Endodermal cell (in vitro differentiated cells): ENCODE measurements at places on chromosomes 2 and 18.

DNA sequence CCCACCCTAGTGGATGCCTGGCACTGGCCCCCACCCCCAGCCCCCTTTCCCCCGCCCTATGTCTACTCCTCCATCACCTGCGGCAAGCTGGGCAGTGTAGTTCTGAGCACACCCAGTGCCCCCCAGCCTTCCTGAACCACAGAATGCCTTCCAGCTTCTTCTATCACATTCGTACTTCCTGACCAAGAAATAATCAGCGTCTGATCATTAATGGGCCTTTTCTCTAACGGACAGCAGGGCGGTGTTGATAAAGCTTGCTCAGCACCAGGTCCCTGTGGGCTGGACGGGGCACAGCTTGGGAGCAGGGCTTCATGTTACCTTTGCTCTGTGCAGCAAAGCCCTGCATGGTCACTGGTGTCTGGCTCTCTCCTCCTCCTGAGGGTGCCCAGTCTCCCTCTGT is 15.4 kb downstream of the UXS1 start:
- no peaks in the 10 kb centered on the region for H3K27me3 ChIP-seq
- no peak overlapping the region for H3K27ac ChIP-seq
- H3K4me3 ChIP-seq: no peak overlapping the region
- H3K4me1 ChIP-seq: no peaks in the 10 kb centered on the region
- H3K36me3 ChIP-seq: peaks cover 2% of the 10 kb centered on the region

- no peak for DNase-seq
- no peaks in the 10 kb centered on the region for H3K36me3 ChIP-seq
- H3K4me1 ChIP-seq: no peaks in the 10 kb centered on the region
- no peak overlapping the region for H3K27ac ChIP-seq
- H3K4me3 ChIP-seq: no peak overlapping the region
- no peaks in the 10 kb centered on the region for H3K27me3 ChIP-seq
Measured at GRCh38 chr2:133802409-133803039, 234.3 kb upstream of the NCKAP5 start.

GRCh38 chr2:85957256-85957655 is 68.5 kb upstream of the ST3GAL5 start:
- no peak overlapping the region for H3K27ac ChIP-seq
- peak overlapping the region; percentile 9 for H3K4me3 ChIP-seq
- no peaks in the 10 kb centered on the region for H3K36me3 ChIP-seq
- DNase-seq: no peak
- H3K4me1 ChIP-seq: peaks cover 8% of the 10 kb centered on the region
- no peaks in the 10 kb centered on the region for H3K27me3 ChIP-seq

DNA sequence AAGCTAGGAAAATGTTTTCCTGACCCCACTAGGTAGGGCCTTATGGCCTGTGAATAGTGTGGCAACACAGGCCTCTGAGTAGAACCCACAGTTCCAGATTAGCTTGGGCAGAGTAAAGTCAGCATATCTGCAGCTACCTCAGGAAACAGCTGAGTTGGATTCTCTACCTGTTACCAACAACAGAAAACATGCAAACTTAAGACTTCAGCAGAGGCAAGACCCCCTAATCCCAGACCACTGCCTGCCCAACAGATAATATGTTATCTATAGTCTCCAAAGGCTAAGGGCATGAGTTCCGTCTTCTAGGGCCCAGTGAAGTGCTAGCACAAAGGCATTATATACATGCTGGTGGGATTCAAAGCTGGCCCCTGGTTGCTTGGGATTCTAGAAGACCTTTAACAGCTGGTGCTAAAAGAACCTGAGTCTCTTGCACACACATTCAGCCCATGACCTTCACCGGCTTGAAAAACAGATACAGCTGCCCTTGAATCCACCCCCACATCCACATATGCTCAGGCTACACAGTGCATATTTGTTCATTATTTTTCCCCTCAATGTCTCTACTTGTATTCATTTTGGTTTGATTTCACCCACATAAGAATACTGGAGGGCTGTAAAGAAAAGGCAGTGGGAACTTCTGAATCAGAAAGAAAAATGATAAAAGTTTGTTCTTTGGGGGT is 13.5 kb upstream of the UBXN4 start:
- DNase-seq: no peak
- H3K4me1 ChIP-seq: no peaks in the 10 kb centered on the region
- H3K27ac ChIP-seq: no peak overlapping the region
- H3K4me3 ChIP-seq: no peak overlapping the region
- H3K36me3 ChIP-seq: peaks cover 17% of the 10 kb centered on the region

GRCh38 chr2:121256720-121257479 is 28.1 kb downstream of the TFCP2L1 start:
- no peaks in the 10 kb centered on the region for H3K36me3 ChIP-seq
- H3K4me1 ChIP-seq: no peaks in the 10 kb centered on the region
- no peaks in the 10 kb centered on the region for H3K27me3 ChIP-seq
- no peak for DNase-seq

DNA sequence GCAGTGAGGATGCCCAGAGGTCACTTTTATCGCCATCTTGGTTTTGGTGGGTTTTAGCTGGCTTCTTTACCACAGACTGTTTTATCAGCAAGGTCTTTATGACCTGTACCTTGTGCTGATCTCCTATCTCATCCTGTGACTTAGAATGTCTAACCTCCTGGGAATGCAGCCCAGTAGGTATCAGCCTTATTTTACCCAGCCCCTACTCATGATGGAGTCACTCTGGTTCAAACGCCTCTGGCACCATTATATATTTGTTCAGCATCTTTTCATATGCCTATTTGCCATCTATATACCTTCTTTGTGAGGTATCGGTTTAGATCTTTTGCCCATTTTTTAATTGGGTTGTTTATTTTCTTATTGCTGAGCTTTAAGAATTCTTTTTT is 7.2 kb upstream of the CCNT2 start:
- no peak overlapping the region for H3K4me3 ChIP-seq
- no peak overlapping the region for H3K27ac ChIP-seq
- no peak for DNase-seq
- H3K36me3 ChIP-seq: no peaks in the 10 kb centered on the region
- H3K4me1 ChIP-seq: no peaks in the 10 kb centered on the region

DNA sequence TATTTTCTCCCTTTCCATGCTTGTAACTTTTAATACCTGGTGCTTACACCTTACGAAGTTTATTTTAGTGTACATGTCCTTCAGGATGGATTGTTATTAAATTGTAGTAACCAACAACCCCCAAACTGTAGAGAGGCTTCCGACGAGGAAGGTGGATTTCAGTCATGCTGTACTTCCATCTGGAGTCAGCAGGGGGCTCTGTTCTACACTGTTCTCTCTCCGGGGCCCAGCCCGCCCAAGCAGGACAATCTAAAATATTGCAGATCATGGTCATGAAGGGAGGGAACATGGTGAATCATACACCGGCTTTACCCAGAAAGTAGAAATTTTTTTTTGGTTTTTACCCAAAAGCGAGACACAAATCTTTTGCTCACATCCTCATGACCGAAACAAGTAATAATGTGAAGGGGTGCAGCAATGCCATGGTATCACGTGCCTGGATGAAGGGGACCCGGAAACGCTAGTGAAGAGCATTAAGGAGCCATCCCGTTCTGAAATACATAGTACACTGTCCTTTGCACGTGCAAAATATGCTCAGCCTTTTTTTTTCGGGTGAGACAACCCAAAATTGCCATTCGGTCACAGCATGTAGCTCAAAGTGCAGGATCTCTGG is 884.8 kb downstream of the EPHA4 start:
- H3K4me1 ChIP-seq: no peaks in the 10 kb centered on the region
- H3K36me3 ChIP-seq: no peaks in the 10 kb centered on the region
- H3K4me3 ChIP-seq: no peak overlapping the region
- H3K27ac ChIP-seq: no peak overlapping the region

DNA sequence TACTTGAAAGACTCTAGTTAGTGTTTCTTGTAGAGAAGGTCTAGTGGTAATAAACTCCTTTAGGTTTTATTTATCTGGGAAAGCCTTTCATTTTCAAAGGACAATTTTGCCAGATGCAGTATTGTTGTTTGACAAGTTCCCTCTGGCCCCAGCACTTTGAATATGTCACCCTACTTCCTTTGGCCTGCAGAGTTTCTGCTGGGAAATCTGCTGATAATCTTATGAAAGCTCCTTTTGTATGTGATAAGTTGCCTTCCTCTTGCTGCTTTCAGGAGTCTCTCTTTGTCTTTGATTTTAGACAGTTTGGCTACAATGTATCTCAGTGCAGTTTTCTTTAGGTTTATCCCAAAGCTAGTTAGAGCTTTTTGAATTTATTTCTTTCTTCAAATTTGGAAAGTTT is 106.2 kb upstream of the L3MBTL4 start:
- no peaks in the 10 kb centered on the region for H3K27me3 ChIP-seq
- no peak overlapping the region for H3K4me3 ChIP-seq
- DNase-seq: no peak
- no peaks in the 10 kb centered on the region for H3K4me1 ChIP-seq
- no peak overlapping the region for H3K27ac ChIP-seq

DNA sequence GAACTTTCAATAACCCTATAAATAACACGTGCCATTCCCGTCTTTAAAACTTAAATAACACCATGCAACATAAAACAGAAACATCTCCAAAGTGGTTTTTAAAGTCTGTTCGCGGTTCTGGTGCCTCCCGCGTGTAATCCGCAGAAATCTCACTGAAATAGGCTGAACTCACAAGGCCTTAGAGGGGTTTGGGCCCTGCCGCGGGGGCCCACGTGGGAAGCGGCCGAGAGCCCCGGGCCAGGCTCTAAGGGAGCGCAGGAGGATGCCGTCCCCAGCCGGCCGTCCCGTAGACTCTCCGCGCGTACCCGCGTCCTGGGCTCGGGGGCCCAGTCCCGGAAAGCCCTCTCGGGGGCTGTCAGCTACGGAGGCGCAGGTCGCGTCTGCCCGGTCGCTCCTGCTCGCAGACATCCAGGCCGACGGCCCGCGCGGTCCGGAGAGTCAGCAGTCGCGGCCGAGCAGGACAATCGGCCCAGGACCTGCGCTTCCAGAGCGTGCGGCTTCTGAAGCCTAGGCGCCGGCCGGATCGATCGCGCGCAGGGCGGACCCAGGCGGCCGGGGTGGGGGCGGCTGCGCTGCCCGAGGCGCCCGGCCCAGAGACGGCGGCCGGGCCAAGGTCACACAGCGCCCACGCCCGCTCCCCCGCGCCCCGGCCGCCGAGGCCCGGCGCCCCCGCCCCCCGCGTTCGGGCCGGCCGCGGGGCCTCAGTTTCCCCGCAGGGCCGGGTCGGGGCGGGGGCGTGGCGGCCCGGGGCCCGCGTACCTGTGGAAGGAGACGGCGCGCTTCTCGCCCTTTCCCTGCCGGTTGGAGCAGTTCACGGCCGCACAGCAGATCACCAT is 558 bp downstream of the THAP4 start:
- peak overlapping the region; percentile 95 for H3K4me3 ChIP-seq
- peaks cover 46% of the 10 kb centered on the region for H3K36me3 ChIP-seq
- peak; percentile 81 for DNase-seq
- H3K27ac ChIP-seq: peak overlapping the region; percentile 32
- no peaks in the 10 kb centered on the region for H3K27me3 ChIP-seq

GRCh38 chr2:187055463-187055862 is 206.5 kb upstream of the ZSWIM2 start:
- no peak overlapping the region for H3K27ac ChIP-seq
- no peak for DNase-seq
- no peak overlapping the region for H3K4me3 ChIP-seq
- no peaks in the 10 kb centered on the region for H3K4me1 ChIP-seq
- no peaks in the 10 kb centered on the region for H3K27me3 ChIP-seq
- no peaks in the 10 kb centered on the region for H3K36me3 ChIP-seq

DNA sequence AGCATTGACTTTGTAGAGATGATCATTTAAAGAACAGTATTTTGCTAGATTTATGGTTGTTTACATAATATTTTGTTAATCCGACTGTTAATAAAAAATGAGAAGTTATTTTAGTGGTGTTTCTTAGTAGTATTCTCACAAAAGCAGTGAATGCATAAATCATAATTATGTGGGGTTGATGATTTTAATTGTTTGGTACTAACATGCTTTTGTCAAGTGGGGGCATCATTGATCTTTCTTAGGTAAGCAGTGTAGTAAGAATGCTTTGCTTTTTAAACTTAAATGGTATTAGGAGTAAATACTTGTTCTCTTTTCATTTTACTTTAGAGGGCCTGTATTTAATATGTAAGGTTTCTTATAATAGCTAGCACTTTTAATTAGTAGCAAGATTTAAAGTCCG is 109.2 kb upstream of the OTX1 start:
- H3K4me1 ChIP-seq: no peaks in the 10 kb centered on the region
- H3K27ac ChIP-seq: no peak overlapping the region
- no peak overlapping the region for H3K4me3 ChIP-seq

- peaks cover 8% of the 10 kb centered on the region for H3K36me3 ChIP-seq
- H3K27ac ChIP-seq: no peak overlapping the region
- H3K4me3 ChIP-seq: no peak overlapping the region
- no peaks in the 10 kb centered on the region for H3K27me3 ChIP-seq
- peaks cover 3% of the 10 kb centered on the region for H3K4me1 ChIP-seq
- peak; percentile 41 for DNase-seq
Measured at GRCh38 chr2:84901593-84902120, 3.8 kb upstream of the TMSB10 start.

- H3K4me1 ChIP-seq: peaks cover 3% of the 10 kb centered on the region
- no peak overlapping the region for H3K27ac ChIP-seq
- H3K4me3 ChIP-seq: no peak overlapping the region
- no peak for DNase-seq
- no peaks in the 10 kb centered on the region for H3K36me3 ChIP-seq
Measured at GRCh38 chr2:224932522-224932921, 109.7 kb downstream of the DOCK10 start.

- no peak overlapping the region for H3K4me3 ChIP-seq
- H3K4me1 ChIP-seq: peaks cover 11% of the 10 kb centered on the region
- no peaks in the 10 kb centered on the region for H3K27me3 ChIP-seq
- no peak overlapping the region for H3K27ac ChIP-seq
Measured at GRCh38 chr2:182858671-182859070, 7.8 kb downstream of the FRZB start.

- H3K36me3 ChIP-seq: no peaks in the 10 kb centered on the region
- no peak overlapping the region for H3K27ac ChIP-seq
- no peaks in the 10 kb centered on the region for H3K4me1 ChIP-seq
- H3K4me3 ChIP-seq: no peak overlapping the region
- no peak for DNase-seq
Measured at GRCh38 chr2:191991442-191991841, 144.6 kb upstream of the CAVIN2 start.

DNA sequence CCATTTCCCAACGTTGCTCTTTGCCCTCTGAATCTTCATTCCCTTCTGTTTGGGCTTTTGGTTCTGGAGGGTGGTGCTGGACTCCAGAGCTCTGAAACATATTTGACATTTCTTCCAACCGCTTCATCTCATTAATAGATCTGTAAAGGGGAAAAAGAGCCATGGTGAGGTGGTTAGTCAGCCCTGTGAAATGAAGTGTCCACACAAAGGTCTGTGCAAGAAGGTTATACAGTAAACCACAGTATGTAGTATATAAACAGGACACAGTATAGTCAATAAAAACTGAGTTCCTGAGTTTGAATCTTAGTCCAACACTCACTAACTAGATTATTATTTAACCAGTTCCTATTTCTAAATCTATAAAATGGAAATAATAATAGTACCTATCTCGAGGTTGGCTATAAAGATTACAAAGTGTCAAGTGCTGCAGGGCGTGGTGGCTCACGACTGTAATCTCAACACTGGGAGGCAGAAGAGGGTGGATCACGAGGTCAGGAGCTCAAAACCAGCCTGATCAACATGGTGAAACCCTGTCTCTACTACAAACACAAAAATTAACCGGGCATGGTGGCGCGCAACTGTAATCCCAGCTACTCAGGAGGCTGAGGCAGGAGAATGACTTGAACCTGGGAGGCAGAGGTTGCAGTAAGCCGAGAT is 13.1 kb downstream of the STARD7 start:
- no peak overlapping the region for H3K27ac ChIP-seq

- H3K36me3 ChIP-seq: no peaks in the 10 kb centered on the region
- H3K27ac ChIP-seq: no peak within 1 kb of the TSS
- no peaks in the 10 kb centered on the region for H3K4me1 ChIP-seq
- DNase-seq: no peak
Measured at GRCh38 chr2:113126845-113127645, at the start of gene IL1RN. IL1RN (plus strand) TSS chr2:113127598; CDS start chr2:113127625, 27 bp downstream.

- no peaks in the 10 kb centered on the region for H3K4me1 ChIP-seq
- no peaks in the 10 kb centered on the region for H3K36me3 ChIP-seq
- H3K27ac ChIP-seq: no peak overlapping the region
- no peak overlapping the region for H3K4me3 ChIP-seq
Measured at GRCh38 chr2:110153416-110153815, 37.8 kb upstream of the MALL start.
